Caco-2 (cell line): ENCODE measurements at places on chromosomes 4 and X.

GRCh38 chr4:94357624-94358023 is 15.0 kb upstream of the HPGDS start:
- no peak for DNase-seq

GRCh38 chrX:50638123-50638522 is 167.5 kb upstream of the DGKK start:
- no peak for DNase-seq

DNA sequence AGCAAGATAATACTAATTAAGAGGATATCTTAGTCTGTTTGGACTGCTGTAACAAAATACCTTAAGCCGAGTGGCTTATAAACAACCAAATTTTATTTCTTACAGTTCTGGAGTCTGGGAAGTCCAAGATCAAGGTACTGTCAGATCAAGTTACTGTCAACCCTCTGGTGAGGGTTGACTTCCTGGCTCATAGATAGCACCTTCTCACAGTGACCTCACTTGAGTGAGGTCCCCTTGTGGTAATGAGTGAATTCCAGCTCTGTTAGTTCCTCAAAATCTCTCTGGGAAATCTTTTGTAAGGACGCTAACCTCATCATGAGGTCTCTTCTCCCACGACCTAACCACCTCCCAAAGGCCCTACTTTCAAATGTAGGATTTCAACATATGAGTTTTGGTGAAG is 36.9 kb upstream of the ADGRA3 start:
- no peak for DNase-seq

GRCh38 chrX:40205471-40205870 is 107.7 kb upstream of the BCOR start:
- DNase-seq, result no peak

- no peak for DNase-seq
Observed at GRCh38 chr4:33058998-33059397, 2338.8 kb downstream of the PCDH7 start.

DNA sequence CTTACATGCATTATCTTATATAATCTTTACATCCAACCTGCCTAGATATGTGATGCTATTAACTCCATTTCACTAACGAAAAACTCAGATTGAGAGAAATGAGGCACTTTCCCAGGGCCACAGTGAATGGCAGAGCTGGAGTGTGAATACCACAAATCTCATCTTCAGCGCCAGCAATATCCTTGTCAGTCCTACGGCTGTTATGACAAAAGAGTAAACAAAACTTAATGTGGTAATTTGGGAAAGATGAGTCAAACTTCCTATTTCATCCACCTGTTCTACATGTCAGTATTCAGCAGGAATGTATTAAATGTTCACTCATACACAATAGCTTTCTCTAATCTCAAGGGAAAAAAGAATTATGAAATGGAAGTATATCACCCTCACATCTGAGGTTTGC is 56.9 kb downstream of the FAT1 start:
- DNase-seq, result no peak

- no peak for DNase-seq
Observed at GRCh38 chrX:38595801-38596200, 34.5 kb downstream of the TSPAN7 start.

DNA sequence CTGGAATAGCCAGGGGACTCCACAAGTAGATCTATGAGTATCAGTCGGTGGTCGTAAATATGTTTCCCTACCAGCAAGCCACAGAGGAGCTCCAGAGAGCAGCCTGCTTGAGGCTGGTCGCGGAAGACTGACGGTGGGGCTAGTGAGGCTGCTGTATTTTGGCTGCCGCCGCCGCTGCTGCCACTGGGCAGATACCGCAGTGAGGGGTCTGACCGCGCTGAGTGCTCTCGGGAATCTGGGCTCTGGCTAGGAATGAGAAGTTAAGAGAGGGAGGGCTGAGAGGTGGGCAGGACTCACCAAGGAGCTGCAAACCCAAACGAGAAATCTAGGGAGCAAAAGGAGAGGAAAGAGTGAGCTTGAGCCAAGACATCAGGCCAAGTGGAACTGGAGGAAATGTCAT is at the start of gene EXOC1L:
TSS of gene EXOC1L (plus strand) at position 157 of the 400 bp plus-strand sequence. CDS start at position 394, 237 bp downstream.
- no peak for DNase-seq

DNA sequence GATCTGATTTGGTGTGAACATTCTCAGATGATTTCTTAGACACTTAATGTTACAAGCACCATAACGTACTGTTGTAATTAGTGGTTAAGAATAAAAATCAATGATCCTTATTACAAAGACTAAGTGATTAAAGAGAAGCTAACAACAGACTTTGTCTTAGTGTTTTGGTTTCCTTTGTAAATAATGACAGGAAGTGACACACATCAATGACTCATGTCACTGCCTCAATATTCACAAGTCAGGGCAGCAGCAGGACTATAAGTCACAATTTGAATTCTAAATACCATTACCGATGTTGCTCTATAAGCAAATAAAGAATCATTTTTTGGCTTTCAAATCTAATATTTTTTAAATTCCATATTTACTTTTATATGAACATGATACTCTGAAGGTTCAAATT is 115.8 kb upstream of the FAT4 start:
- no peak for DNase-seq

- peak; percentile 55 for DNase-seq
Observed at GRCh38 chr4:139014371-139015268, 961 bp upstream of the NOCT start.

DNA sequence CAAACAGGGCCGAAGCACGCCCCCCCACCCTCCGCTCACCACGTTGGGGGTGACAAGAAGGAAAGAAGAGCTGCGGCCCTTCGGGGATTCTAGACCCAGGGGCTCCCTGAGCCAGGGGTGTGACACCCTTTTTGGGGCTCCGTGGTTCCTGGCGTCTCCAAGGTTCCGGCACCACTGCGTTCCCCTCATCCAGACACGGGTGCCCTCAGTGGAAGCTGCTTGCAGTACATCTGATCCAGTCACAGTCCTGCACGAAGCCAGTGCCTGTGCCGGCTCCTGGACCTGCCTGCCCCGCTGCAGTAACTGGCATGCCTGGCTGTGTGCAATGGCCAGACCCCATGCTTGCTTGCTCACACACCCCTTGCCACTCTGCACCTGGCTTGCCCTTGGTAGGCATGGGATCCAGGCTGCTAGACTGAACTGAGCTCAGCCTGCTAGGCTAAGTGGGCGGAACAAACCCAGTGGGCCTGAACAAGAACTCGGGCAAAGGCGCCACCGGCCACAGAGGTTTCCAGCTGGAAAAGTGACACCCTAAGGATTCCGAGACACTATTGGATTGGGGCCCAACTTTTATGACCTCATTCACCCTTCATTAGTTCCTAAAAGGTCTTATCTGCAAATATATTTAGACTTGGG is 420.4 kb upstream of the AGA start:
- DNase-seq, result no peak

- DNase-seq, result no peak
Observed at GRCh38 chrX:131199091-131199490, 90.0 kb downstream of the IGSF1 start.
